ENCODE measurements at places on chromosomes 12 and 14.
A peak's percentile ranks its signal among the peaks of the same experiment; 100 is the strongest.

DNA sequence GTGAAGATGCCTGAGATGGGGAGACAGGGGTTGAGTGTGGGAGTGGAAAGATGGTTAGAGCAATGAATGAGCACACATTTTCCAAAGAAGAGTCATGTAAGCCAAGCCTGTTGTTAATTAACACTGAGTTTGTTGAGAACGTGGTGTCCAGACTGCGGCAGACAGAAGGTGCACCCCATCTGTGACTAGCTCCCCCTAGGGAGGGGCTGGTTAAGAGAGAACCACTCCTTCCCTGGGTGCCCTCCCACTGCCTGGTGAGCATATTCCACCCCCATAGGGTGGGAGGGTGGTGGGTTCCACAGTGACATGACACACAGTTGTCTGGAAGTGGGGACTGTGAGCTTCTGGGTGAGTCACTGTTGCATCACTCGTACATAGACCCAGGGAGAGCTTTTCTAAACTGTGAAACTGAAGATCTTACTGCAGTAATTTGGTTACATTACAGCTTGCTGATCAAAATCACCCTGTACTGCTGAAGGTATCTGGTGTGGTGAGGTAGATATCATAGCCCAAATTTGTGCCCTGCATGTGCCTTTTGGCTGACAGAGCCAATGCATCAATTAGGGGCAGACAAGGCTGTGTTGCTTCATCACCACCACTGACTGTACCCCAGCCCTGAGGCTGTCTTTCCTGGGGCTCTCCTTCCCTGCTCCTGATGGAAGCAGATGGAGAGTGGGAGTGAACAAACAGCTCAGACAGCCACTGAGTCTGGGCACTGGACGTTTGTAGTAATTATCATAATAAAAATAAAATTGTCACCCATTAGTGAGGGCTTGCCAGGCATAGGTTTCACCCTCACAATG, 150.9 kb downstream of the EMP1 start:
- no peak for DNase-seq

DNA sequence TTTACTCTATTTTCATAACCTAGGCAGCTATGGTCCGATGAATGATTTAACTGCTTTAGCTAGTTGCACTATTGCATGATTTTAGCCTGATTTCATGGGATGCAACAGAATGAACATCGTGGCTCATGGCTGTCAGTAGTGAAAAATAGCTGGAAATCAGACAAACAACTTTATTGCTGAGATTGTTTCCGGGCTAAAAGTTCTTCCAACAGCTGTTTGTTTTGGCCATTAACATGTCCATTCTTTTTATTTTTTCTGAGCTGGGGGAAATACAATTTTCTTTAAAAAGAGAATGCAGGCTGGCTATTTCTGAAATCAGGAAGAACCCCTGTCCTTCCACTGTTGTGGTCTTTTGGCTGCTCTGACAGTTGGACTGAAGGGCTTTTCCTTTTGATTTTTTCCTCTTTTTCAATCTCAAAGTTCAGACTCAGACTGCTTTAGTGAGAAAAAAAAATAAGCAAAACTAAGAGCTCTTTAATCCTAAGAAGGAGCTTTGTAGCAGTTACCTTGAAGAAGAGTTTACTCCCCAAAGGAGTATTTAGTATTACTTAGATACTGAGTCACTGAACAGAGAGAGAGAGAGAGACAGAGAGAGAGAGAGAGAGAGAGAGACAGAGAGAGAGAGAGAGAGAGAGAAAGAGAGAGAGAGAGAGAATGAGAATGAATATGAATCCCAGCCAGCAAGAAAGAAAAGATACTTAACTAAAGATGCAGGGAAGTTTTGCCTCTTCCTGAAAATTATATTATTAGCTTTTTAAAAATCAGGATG, at the start of gene NAV3:
NAV3 (plus strand) TSS at position 312 of the 769 bp plus-strand sequence. CDS start 568 bp downstream, outside the sequence.
- no peak for DNase-seq

DNA sequence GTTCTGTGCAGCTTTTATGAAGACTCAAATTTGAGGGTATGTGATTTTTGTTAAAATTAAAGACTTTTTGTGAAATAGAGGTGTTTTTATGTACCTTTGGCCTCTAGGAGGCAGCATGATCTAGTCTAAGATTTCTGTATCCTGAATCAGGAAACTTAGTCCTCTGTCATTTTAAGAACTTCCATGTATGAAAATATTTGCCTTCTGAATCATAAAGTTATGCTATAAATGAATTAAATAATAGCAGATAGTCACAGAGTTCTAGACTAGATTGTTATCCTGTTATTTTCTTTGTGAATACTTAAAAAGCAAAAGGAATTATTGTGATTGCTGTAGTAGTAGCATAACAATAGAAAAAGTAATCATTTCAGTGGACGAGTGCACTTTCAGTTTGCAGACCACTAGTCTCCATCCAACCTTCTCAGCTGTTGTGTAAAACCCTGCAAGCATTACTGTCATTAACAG, 56.3 kb downstream of the FGD4 start:
- no peak for DNase-seq

GRCh38 chr12:62251609-62251958, 8.6 kb upstream of the USP15 start:
- no peak for DNase-seq

DNA sequence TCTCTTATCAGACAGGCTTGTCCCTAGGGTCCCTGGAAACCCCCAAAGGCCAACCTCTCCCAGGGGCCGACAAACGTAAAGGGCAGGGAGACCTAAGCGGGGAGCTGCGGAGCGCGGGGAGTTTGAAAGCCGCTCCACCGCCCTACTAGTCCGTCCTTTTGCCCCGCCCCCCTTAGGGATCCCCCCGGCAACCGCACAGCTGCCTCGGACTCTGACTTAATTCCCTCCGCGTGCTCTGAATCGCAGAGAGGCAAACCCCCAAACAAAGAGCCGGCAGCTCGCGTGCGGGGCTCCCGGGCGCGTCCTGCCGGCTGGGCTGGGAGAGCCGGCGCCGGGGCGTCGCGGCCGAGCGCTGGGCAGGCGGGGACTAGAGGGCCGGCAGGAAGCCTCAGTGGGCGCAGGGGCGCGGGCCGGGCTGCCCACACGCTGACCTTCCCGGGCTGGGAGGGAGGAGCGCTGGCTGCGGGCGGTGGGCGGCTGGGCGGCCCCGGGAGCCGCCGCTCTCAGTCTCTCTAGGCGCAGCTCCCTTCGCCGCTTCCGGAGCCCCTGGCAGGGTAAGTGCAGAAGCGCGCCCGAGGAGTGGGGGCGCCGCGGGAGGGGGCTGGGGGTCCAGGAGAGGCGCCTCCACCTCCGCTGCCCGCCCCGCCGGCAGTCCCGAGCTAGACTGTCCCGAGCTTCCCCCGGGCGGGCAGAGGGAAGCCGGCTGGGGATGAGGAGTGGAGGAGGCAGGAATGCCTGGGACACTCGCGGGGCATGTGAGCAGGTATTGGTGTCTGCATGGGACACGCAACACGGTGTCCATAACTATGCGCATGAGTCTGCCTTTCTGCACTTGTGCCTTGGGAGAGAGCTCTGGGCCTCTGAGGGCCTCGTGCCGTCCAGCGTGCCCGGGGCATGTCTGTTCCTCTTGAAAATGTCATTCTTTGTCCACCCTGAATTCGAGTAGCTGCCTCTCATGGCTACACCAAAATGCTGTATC, at the start of gene TSPAN11:
TSPAN11 (plus strand) TSS at position 506 of the 979 bp plus-strand sequence. CDS start 27,244 bp downstream, outside the sequence.
- no peak for DNase-seq

DNA sequence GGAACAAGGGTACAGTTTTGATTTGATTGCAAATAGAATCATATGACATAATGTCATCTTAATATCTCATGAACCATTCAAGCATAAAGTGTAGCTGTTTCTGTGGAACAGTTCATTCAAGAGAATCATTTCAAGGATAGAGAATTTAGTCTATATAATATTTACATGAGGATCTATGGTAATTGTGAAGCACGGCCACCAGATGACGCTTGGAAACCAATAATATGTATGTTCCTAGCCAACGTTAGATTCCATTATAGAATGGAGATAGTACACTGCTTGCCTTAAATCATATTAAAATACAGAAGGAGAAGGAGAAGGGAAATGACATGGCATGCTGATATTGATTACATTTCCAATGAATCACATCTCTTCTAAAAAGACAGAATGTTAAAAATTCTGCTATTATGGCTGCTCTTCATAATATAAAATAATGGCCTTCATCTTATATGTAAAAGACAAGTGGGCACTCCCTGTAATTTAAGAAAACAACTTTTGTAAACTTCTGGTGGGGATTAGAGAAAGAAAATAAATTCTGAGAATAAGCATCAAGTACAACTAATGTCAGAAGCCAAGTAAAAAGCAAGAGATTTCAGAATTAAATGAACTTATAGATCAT, 351.0 kb downstream of the NAV3 start:
- DNase-seq: no peak

- no peak for DNase-seq
Observed at GRCh38 chr12:40240779-40241178, 16.0 kb downstream of the LRRK2 start.

DNA sequence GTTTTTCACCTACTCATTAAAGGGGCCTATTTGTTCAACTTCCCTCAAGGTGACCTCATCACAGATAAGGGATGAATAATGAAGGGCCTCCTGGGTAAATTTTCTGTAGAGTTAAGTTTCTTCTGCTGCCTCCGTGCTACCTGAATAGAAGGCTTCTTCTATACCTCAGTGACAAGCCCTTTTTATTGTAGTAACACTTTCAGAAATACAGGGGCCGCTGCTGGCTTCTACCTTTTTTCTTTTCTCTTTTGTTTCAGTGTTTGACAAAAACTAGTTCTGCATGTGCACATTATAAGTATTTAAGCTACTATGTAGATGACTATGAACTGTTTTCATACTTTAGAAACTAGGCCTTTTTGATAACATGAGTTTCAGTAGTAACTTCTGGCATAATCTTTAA, 207.0 kb downstream of the NAV3 start:
- no peak for DNase-seq

DNA sequence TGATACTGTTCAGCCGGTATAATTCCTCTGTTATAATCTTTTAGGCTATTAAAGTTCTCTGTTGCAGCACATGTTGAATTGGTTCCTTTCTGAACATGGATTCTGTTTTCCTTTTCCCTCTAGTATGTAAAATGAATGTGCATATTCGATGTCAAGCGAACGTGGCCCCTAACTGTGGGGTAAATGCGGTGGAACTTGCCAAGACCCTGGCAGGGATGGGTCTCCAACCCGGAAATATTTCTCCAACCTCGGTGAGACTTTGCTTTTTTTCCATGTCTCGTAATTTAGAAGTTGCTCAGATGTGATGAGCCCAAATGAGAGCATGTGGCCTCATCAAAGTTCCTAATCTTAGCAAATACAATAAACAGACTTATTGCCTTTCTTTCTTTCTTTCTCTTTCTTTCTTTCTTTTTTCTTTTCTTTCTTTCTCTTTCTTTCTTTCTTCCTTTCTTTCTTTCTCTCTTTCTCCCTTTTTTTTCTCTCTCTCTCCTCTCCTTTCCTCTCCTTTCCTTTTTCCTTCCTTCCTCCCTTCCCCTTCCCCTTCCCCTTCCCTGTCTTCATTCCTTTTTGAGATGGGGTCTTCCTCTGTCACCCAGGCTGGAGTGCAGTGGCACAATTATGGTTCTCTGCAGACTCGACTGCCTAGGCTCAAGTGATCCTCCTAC, 131.9 kb downstream of the PRKCH start:
- DNase-seq: no peak

DNA sequence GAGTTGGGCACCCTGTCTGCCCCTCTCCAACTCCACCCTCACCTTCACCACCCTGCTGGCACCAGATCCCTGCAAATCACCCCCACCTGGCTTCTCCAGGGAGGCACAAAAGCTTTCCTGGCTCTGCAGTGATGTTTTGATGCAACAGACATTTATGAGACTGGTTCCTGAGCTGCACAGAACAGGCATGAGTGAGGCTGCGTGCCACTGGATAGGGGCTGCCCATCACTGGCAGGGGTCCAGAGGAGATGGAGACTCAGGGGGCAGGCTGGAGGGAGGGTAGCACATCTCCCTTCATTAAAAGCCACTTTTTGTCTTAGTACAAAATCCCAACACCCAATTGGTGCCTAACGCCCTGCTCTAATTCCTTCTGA, 17.3 kb upstream of the ZDHHC22 start:
- no peak for DNase-seq

- DNase-seq: no peak
Observed at GRCh38 chr12:123961585-123962345, 10.9 kb downstream of the CCDC92 start.

- DNase-seq: no peak
Observed at GRCh38 chr12:67752226-67752732, 103.7 kb downstream of the DYRK2 start.

DNA sequence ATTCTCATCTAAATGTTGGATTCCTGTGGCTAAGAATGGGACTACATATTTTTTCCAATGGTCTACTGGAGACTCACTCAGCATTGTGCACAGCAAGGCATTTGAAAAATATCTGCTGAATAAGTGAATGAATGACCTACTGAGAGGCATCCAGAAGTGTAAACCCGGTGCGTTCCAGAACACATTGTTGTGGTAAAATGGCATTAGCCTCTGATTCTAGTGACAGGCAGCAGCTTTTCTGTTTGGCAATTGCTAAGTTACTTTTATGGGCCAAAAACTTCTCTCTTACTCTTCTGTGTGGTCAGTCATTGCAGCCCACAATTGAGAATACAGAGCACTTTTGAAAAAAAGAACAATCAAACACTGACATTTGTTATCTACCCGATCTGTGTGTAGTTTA, 36.5 kb downstream of the WIF1 start:
- DNase-seq: no peak

DNA sequence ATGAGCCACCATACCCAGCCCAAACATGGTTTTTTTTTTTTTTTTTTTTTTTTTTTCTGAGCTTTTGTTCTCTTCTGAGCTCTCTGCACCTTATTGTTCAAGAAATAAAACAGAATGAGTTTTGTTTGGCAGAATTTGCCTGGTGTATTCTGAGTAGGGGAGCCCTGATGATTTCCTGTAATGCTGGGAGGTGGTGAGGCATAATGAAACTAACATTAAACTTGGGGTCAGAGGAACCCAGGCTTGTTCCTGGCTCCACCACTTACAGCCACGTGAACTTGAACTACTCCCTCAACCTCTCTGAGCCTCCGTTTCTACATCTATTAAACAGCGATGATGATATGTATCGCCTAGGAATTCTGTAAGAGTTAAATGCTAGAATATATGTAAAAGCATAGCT, 276.3 kb upstream of the CRY1 start:
- DNase-seq: peak; percentile 27

- no peak for DNase-seq
Observed at GRCh38 chr14:55152052-55152753, 23.2 kb downstream of the LGALS3 start.

DNA sequence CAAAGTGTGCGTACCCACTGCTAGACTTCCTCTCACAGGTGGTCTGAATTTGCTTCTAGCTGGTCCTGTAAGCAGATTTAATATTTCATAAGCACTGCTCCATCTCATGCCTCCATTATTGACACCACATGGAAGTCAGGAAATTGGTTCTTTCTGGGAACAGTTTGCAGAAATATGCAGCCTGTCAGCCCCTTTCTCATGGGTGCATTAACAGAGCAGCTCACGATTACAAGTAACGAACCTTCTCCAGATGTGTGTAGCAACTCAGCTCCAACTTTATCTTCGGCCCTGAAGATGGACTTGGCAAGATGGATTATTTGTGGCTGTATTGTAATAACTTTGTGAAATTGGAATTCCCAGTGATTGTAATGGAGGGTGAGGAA, 214.5 kb upstream of the DDHD1 start:
- no peak for DNase-seq

- no peak for DNase-seq
Observed at GRCh38 chr12:104230304-104231095, 14.9 kb downstream of the TXNRD1 start.
